Stimulated activated CD4-positive, alpha-beta T cell treated with anti-CD3 and anti-CD28 coated beads, TNF-alpha, amount 100 ng/mL, for 48 hours (primary cell): ENCODE measurements at places on chromosomes 5 and 9.

DNA sequence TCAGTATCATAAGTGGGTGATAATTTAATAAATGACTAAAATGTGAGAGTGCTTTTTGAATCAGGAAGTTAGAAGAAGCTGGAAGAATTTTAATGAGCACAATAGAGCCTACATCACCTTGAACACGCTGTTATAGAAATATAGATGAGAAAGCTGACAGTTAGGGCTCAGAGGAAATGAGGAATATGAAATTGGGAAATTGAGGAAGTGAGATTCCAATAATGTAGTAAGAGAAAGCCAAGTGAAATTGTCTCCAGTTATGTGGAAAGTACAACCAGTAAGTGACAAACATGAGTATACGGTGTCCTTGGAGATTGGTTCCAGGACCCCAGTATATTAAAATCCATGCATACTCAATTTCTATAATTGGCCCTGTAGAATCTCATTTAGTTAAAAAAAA is 235.9 kb upstream of the FAM174A start:
- DNase-seq: no peak

GRCh38 chr9:131732636-131733289 is 7.1 kb downstream of the RAPGEF1 start:
- no peak for DNase-seq

- no peak for DNase-seq
Observed at GRCh38 chr9:82987370-82988189, 75.4 kb downstream of the RASEF start.

DNA sequence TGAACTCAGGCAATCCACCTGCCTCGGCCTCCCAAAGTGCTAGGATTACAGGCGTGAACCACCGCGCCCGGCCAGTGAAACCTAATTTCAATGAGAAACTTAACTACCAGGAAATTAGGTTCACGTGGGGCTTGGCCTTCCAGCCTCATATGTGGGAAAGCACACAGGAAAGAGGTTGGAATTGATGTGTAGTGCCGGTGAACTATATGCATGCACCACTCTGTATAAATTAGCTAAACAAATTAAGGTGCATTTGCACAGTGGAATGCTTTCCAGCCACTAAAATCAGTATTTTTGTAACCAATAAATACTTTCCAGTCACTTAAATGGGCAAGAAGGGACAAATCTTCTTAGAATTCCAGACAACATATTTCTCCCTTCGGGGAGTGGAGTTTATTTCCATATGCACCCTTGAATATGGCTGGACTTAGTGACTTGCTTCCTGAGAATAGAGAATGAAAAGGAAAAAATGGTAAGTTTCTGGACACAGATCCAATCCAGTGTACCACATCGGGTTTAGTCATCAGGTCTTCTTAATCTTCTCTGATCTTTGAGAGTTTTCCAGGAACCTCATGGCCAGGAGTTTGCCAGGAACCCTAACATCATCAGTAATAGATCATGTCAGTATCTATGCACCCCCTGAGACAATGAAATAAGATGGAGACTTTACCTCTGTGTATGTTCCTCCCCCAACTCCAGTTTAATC is 24.9 kb downstream of the ATOX1 start:
- DNase-seq: no peak

DNA sequence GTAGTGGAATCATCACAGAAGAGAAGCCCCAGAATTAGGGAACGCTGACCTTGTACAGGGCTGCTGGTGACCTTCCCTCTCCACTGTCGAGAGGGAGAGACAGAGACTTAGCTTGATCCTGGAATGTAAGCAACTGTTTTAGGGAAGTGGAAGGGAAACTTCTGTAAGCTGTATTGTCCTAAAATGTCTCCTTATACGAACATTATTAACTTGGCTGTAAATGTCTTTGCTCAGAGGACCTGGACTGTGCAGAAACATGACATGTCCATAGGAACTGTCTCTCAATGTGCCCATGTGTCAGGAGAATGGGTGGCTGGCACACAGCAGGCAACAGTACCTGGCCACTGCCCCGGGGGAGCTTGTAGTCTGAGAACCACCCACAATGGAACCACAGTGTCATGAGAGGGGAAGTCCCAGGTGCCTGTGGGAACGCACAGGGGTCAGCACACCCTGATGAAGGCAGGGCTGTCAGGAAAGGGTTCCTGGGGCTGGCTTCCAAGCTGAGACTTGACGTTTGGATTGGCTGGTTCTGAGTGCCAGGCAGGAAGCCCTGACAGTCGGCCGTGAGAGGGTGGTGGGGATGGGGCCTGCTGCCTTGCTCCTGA is 34.0 kb downstream of the DAP start:
- no peak for DNase-seq
